Activated CD4-positive, CD25-positive, alpha-beta regulatory T cell treated with anti-CD3 and anti-CD28 coated beads, Interleukin-2, amount 50 U/mL, for 72 hours (primary cell): ENCODE measurements at places on chromosomes 11 and 22.

GRCh38 chr11:126109941-126110731, 47.5 kb upstream of the CDON start:
- no peak for DNase-seq

DNA sequence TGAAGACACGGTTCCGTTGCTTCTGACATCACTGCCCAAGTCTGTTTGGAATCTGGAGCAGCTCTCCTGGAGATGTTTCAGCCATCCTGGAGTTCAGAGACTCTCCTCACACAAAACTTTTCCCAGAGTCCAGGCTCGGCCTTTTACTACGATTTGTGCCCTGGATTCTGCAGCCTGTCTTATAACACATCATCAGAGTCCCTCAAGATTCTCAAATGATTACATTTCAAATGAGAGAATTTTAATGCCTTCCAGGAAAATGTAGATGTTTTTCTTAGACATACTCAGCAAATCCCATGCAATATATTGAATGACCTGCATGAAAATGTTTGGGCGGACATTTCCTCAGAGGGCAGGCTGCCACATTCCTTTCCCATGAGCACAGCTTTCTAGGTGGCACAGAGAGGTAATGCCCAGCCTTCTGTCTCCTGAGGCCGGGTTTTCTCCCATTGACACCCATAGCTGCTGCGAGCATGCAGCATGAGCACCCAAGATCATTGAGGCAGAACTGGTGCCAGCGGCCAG, 129.1 kb downstream of the SNX19 start:
- no peak for DNase-seq

DNA sequence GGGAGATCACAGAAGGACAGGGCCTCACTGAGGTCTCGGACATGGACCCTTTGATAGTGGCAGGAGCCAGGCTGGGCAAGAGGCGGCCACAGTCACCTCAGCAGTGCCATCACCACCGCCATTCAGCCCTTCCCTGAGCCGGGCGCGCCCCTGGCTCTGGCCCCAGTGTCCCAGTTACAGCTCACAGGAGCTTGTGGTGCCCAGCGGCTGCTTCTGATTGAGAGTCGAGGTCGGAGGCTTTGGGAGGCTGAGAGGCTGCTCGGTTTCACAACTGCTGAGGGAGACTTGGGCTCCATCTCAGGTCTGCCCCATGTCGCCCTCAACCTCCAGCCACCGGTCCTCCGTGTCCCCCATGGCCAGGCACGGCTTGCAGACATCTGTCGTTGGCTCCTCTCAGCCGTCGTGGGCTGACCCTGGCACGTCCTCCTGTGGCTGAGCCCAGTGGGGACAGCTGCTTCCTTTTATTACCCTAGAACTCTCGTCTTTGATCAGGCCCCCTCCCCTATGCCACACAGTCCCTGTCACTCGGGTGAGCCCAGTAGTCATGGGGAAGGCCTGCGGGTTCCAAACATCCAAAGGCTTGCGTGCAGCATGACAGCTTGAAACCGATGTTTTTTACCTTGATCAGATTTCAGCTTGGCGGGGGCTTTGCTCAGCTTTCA, 28.4 kb upstream of the PPP6R3 start:
- no peak for DNase-seq

DNA sequence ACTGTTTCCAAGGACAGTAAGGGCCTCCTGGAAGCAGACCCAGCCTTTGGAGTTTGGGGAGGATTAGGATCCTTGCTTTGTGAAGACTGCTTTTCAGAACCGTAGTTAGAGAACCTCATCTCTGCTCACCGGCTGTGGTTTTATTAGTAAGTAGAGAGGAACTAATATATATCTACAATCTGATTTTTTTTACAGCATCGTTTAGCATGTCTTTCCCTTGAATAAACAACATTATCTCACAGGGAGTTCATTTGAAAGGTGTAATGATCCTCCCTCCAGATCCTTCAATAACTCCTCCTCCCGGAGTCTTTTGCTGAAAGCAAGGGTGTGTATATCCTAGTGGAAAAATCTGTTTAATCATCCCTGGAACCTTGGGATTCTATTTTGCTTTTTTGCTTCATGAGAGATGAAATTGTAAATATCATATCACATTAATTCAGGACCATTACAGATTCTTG, 132.7 kb downstream of the DBX1 start:
- DNase-seq, result no peak

GRCh38 chr11:103940551-103940950, 95.9 kb upstream of the DDI1 start:
- DNase-seq, result no peak

DNA sequence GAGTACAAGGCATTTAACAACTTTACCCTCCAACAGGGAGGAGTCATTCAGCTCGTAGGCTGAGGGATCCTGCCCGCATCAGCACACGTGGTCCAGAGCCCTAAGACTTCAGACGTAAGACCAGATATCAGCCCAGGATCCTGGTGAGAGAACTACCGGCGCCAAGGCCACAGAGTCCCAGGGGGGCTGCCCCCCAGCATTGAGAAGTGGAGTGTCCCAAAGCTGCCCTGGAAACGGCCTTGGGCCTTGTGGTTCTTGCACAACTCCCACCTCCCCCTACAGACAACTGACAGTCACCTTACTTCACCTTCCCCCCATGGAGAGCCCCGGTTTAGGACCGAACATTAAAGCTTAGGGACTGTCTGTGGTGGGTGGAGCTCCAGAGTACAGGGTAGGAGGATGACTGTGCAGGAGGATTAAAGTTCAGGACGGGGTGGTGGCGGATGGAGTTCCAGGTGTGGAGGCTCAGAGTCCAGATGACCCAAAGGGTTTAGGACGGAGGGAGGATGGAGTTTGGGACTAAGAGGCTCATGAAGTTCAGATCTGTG, 1.0 kb downstream of the C11orf91 start:
- no peak for DNase-seq
